Astrocyte (in vitro differentiated cells and primary cell): ENCODE measurements at places on chromosomes 5 and 9. TPM values are rescaled to one million over a fixed set of nuclear protein-coding genes. Genes with fewer than 3 reads are reported as not detected.

The XRCC4 gene
- 15.5 and 17.3 TPM in 2 replicates for total RNA-seq

The PCDHGA12 gene
- 1.2 and 1.6 TPM in 2 replicates for total RNA-seq

The PCDHGC3 gene
- total RNA-seq: 84.7 and 100.0 TPM in 2 replicates

The LECT2 gene
- not detected in 2 replicates for total RNA-seq

The CKS2 gene
- total RNA-seq: 47.0 and 69.9 TPM in 2 replicates

The PCDHB5 gene
- 8.7 and 9.7 TPM in 2 replicates for total RNA-seq

The GRIN3A gene
- not detected in 2 replicates for total RNA-seq

The NUTM2G gene
- total RNA-seq: not detected in 2 replicates

The HK3 gene
- total RNA-seq: 0.14 TPM in 1 of 2 replicates, not detected in the other

The IL31RA gene
- 4.7 and 5.7 TPM in 2 replicates for total RNA-seq

The TNFSF8 gene
- not detected in 2 replicates for total RNA-seq

The PRSS3 gene
- total RNA-seq: not detected in 2 replicates

The PCDHGB6 gene
- total RNA-seq: 18.4 and 19.9 TPM in 2 replicates

The SPEF2 gene
- 3.4 and 3.9 TPM in 2 replicates for total RNA-seq

The KCTD16 gene
- total RNA-seq: 5.5 and 5.6 TPM in 2 replicates

The PRUNE2 gene
- total RNA-seq: 7.7 and 8.7 TPM in 2 replicates

The SHOC1 gene
- total RNA-seq: not detected in 2 replicates

The RORB gene
- 0.11 and 0.17 TPM in 2 replicates for total RNA-seq
